ENCODE measurements at places on chromosomes 1 and 21.

GRCh38 chr21:39097981-39098380 lies 85.3 kb downstream of the PSMG1 start:
- DNase-seq: no peak

DNA sequence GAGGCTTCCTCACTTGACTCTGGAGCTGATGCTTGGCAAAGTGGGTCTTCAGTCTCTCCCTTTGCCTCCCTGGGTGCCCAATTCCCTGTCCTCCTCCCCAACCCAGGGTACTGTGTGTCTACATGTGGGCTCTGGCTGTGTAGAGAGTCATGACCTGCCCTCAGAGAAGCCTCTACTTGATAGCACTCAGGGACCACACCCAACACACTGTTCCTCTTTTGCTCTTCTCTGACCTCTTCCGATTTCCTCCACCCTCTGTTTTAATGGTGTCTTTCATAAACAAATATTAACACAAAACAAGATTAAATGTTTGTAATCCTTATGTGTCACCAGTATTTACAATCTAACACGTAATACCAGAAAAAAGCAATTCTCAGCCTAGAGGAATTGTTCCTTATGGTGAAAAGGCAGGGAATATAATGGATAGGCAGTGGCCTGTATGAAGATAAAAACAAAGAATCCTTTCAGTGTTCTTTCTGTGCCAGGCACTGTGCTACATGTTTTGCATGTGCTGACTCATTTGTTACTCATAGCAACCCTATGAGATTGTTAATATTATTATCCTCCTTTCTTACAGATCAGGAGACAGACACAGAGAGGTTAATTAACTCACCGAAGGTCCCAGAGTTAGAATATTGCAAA lies 58.2 kb downstream of the HSD3B1 start:
- no peak for DNase-seq

- no peak for DNase-seq
These were observed 60.4 kb upstream of the GORAB start for GRCh38 chr1:170471398-170472053.

DNA sequence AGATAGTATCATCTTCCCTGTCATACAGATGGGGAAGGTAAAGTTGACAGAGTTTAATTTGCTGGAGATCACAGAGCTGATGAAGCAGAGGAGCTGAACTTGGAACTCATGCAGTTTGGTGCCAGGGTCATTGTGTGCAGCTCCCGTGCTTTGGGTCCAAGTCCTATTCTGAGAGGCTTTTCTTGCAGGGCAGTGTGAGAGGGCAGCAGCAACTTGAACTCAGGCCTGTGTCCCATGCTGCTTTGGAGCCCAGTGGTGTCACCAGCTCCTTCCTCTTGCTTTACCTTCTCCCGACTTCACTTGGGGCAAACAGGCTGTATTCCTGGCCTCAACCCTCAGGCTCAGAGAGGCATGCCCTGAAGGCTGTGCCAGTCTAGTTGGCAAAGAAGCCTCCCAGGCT lies 24.7 kb downstream of the INAVA start:
- DNase-seq: no peak

DNA sequence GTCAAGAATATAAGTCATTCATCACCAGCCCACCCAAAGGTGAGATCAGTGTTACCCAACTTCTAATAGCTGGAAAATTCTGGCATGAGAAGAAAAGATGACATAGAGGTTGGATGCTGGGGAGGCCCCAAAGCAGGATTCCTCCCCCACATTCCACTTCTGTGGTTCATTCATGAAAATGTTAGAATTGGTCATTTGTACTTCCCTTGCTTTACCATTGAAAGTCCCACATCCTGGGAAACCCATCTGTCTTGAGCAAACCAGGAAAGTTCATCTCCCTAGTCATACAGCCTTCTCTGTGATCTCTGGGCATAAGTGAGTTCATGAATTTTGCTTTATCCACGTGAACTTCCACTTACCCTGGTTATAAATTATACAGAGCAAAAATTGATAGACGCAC lies 66.8 kb downstream of the SERINC2 start:
- DNase-seq: no peak

GRCh38 chr1:97845805-97846204 lies 75.0 kb downstream of the DPYD start:
- DNase-seq: no peak

- DNase-seq: no peak
These were observed 66.1 kb downstream of the CYYR1 start for GRCh38 chr21:26506956-26507355.

DNA sequence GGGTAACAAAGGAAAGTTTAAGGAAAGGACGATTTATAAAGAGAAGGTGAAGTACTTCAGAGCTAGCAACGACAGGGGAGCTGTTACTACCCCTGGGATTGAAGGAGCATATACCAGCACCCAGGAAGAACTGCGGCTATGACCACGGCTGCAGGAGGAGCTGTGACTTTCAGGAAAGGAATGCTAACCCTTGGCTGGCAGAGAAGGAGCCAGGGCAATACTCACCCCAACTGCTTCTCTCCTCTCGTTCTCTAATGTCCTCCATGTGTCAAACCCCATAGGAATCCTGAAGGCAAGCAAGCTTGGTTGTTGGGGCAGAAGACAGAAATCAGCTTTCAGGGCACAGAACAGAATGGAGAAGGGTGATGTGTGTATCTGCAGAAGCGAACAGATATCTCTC lies 120.5 kb downstream of the TMEM53 start:
- DNase-seq: no peak

- no peak for DNase-seq
These were observed 261.9 kb downstream of the HLX start for GRCh38 chr1:221141096-221141495.

DNA sequence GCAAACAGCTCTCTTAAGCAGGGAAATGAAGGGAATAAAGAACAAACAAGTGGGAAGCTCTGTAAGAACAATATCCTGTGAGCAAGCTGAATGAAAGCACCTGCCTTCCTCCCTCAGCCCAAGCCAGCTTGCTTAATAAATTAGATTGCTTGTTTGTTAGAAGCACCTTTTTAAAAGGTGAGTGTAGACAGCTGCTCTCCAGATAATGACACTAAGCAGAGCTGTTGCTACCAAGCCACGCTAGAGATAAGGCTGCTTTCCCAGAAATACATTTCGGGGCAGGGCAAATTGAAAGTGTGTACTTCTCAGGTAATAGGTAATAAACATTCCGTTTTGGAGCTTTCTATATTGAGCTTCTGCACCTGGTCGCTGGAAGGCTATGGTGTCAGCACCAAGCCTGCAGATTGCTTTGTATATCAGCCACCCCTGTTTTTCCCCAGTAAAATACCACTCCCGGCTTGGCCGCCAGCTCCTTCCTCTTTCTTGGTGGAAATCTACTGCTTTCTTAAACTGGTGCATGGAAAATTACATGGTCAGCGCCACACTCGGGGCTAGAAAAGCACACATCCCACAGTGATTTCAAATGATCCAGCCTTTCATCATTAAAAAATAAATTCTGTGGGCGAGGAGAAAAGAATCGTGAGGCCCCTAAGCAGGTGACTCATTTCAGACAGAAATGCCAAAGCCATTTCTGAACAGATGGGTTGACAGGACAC lies 151.3 kb downstream of the ETS2 start:
- no peak for DNase-seq

GRCh38 chr1:17233675-17234320 lies 15.1 kb upstream of the PADI3 start:
- no peak for DNase-seq

GRCh38 chr1:7770669-7770996 lies 463 bp upstream of the VAMP3 start:
- DNase-seq: no peak

GRCh38 chr1:15053153-15053552 lies 100.4 kb upstream of the TMEM51 start:
- DNase-seq: peak; percentile 18

DNA sequence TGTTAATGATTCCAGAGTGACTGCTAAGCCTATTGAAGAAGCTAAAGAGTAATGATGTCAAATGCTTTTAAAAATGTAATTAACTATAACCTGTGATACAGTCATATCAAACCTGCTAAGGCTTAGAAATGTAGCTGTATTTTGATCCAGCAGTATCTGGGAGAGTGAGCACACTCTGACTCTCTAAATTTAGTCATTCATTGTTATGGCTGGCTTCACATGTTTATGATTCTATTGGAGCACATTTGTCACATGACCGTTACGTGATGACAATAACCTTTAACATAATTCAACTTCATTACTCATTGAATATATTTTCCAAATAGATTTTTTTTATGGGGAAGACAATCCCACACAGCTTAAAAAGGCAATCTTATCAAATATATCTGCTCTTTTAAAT lies 587.1 kb downstream of the LMO4 start:
- DNase-seq: no peak

Data from iPS DF 6.9 (cell line).